ENCODE measurements at places on chromosomes 6 and 20.

GRCh38 chr6:122014961-122015360 lies 384.5 kb upstream of the HSF2 start:
- no peak for DNase-seq

DNA sequence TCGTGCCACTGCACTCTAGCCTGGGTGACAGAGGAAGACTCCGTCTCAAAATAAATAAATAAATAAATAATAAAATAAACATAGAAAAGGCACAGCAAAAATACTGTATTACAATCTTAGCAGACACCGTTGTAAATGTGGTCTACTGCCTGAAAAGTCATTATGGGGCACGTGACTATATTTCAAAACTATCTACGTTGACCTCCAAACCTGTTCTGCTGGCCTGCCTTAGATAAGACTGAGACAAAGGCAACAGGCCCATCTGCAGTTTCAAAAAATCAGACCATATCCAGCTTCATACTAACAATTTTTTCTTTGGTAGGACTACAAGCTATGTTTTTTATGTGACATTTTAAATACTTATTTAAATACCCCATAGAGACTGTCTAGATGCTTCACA lies 59.1 kb downstream of the AGPAT4 start:
- DNase-seq: no peak

- peak; percentile 41 for DNase-seq
Measured at GRCh38 chr6:1381481-1382330, 7.7 kb upstream of the FOXF2 start.

GRCh38 chr20:910870-911770 lies 5.0 kb downstream of the ANGPT4 start:
- DNase-seq: no peak

- DNase-seq: no peak
Measured at GRCh38 chr6:156886409-156886808, 109.2 kb downstream of the ARID1B start.

- no peak for DNase-seq
Measured at GRCh38 chr6:112032728-112033127, 21.2 kb upstream of the CCN6 start.

GRCh38 chr6:34071136-34071883 lies 74.6 kb downstream of the GRM4 start:
- no peak for DNase-seq

GRCh38 chr6:112946051-112946450 lies 598.9 kb downstream of the RFPL4B start:
- no peak for DNase-seq

DNA sequence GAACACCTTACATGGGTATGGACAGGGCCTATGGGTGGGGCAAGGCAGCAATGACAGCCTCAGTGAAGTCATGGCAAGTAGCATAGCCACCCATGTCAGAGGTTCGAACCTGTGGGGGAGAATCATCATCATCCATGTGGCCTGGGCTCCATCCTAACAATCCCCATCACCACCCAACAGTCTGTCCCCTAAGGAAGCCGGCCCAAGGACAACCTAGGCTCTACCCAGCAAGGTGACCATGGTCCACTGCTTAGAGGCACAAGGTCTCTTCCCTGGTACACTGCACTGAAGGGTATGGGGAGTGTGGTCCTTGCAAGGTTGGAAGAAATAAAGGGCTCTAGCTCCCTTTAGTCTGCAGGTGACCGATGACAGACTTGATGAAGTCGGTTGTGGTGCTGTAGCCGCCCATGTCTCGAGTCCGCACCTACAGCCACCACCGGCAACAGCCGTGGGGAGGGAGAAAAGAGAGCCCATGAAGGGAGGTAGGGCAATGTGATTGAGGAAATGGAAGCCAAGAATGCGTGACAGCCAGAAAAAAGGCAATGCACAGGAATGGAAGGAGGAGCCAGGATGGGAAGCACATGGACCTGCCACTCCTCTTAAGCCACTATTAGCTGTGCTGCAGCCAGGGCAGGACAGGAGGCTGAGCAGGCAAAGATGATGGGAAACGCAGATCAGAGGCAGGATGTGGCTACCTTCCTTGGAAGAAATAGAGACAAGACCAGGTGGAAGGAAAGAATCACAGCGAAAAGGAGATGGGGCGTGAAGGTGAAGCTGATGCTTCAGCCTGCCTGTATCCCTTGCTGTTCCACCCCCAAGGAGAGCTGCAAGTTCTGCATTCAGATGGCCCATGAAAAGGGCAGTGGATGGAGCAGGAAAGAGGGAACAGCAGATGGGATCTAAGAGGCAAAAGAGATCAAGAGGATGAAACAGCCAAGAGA lies 5.3 kb downstream of the IDH3B start:
- no peak for DNase-seq

DNA sequence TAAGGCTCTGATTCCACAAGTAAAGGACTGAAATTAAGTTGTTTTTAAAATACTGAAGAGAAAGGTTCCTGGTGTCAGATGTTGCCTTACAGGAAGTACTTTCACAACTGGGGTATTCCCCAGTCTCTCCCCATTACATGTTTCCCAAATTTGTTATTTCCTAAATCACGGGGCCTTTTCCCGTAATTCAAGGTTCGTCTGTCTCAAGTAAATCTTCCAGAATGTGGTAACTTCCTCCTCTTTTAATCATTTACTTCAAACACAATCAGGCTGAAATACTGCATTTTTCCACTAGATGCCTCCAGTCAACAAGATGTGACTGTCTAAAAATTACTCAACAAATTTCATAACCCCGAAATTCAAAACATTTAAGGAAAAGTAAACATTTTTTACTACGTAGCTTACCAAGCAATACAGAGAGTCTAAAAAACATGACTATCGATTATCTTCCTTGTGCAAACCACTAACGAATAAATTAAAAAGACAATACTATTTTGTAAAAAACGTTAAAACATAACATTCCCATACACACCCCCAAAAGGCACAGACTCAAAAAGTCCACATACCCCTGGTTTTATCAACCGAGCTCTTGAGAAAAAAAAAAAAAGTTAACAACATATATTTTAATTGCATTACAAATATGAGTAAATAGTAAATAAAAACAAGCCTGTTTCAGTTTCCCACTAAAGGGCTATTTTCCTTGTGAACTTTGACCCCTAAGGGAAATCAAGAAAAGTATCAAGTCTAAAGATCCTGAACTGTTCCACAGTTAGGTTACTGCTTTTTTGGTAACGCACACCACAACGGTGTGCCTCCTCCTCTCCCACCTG lies 1.7 kb downstream of the SOD2 start:
- no peak for DNase-seq

DNA sequence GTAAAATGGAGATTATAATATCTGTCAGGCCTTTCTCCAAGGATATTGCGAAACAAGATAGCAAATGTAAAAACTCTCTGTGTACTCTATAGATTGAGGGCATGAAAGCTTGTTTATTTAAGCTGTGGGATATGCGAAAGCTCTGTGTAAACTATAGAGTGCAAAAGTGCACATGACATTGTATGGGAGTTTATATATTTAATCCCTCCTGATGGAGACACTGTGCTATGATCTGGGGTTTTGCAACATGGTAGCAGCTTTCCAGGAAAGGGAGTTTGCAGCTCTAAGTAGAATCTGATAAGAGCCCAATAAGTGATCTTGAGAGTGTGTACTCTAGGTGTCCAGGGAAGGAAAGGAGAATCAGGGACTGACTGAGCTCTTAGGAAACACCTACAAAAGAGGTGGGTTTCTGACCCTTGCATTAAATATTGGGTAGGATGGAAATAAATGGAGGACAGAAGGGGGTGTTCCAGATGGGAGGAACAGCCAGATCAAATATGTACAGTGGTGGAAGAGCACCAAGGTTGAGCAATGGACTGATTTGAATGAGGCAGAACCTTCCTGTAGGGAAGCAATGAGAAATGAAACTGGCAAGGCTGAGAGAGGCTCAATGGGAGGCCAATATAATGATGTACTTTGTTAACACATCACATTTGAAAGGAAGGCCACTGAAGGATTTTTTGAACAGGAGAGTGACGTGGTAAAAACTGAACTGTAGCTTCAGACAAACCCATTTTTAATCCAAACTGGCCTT lies 450.1 kb downstream of the GJA1 start:
- no peak for DNase-seq

DNA sequence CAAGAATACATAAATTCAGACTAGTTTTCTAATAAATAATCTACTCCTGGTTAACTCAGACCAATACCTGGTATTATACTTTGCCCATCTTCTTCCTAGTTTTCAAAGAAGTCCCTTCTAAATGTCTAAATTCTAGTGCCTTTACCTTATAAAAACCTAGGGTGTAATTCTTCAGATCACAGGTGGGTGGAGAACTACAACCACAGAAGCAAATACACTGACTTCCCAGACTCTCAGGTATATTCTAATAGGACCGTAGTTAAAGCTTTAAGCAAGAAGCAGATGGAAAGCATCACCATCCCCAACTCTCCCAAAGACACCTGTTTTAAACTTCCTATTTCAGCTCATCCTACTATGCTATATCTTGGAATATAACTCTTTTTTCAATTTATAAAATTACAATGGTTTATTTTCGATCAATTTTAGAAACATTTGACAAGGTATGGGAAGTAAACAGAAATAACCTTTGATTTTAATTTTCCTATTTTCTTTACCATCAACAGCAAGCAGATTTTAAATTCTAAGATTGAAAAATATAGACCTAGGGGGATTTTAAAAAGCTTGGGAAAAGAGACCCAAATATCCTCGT lies 15.8 kb downstream of the MAN1A1 start:
- DNase-seq: no peak

DNA sequence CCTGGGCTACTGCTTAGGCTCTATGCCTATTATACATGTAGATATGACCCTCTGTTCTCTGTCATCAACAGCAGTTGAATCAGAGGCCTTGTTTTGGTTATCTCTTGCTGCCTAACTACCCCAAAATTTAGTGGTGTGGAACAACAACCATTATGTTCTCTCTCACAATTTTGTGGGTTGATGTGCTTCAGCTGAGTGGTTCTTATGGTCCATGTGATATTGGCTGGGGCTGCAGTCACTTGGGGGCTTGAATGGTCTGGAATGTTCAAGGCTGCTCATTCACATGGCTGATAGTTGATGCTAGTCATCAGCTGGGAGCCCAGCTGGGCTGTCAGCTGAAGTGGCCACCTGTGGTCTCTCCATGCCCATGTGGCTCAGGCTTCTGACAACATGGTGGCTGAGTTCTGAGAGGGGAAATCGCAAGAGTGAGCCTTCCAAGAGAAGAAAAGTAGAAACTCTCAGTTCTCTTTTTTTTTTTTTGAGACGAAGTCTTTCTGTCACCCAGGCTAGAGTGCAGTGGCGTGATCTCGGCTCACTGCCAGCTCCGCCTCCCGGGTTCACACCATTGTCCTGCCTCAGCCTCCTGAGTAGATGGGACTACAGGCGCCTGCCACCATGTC lies 47.8 kb downstream of the SHLD1 start:
- no peak for DNase-seq

- DNase-seq: no peak
Measured at GRCh38 chr6:128316258-128316929, 204.0 kb downstream of the PTPRK start.

DNA sequence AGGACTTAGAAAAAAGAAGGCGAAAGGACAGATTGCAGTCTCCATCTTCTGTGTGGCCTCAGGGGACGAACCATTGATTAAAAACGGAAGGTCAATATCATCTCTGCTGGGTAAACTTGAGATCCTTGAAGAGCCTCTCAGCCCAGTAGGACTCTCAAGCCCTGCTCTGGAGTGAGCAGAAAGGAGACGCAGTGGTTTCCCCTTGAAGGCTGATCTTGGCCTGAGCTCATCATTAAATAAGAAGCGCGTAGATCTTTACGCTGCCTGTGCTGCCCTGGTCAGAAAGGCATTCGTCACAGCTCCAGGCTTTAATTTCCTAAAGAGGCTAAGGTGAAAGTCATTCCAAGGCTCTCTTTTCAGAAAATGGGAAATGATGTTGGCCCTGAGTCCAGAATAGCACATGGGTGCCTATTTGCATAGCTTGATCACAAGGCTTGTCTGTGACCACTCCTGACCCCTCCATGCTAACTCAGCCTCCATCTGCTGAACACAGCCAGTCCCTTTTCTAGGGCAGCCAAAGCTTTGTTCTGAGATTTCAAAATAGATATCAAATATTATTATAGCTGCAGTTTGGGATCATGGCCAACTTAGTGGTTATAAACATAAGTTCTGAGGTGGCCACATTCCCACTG lies 29.3 kb upstream of the XRN2 start:
- DNase-seq: no peak
